ENCODE measurements at places on chromosomes 7 and 10. TPM values are rescaled to one million over a fixed set of nuclear protein-coding genes. Genes with fewer than 3 reads are reported as not detected.

Gene AFAP1L2
- total RNA-seq, result 13.9 TPM

Gene STEAP1
- 3.4 TPM for total RNA-seq

Gene PLEKHS1
- not detected for total RNA-seq

DNA sequence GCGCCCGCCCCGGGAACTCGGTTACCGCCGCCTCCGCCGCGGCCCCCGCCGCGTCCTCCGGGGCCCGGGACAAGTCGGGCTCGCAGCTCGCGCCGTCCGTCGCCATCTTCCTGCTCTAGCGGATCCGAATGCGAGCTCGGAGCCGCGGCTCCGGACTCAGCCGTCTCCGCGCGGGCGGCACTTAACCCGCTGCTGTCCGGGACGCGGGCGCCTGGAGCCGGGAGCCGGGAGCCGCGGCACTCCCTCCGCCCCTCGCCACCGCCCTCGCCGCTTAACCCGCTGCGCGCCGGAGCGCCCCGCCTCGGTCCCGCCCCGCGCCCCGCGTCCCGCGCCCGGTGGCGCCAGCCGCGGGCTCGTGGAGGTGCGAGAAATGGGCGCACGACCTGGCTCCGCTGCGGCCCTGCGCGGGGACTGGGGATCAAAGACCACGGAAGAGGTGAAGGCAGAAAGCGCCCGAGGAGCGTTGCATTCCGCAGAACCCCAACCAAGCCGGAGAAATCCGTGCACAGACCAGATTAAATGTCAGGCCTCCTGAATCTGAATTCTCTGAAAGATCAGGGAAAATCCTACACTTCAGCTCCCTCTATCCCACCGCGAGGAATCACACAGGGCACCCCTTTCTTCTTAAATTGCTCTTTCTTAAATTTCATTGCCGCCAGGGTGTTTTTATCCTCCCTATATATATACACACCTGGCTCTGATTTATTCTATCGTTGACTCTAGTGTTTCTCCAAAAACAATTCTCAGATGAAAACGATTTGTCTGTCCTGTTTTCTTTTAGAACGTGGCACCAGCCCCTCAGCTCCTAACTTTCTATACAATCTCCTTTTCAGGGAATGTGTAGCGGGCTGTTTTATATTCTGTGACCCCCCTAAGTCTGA, at the start of gene CTTNBP2:
Gene CTTNBP2 (minus strand): TSS at position 132 of the 881 bp plus-strand sequence. CDS start 26 bp downstream, at position 106.
- peak; percentile 53 for DNase-seq

DNA sequence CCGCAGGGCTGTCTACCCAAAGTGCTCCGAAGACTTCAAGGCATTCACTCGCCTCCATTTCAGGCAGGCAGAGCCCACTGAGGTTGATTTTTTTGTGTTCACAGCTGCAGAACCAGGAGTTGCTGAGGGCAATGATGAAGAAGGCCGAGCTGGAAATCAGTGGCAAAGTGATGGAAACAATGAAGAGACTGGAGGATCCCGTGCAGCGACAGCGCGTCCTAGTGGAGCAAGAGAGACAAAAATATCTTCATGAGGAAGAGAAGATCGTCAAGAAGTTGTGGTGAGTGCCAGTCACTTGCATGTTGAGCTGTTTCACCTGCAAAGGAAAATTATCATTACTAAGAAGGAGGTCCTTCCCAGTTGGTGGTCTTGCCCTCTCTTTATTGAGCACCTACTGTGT, 210.5 kb downstream of the ARHGAP21 start:
- DNase-seq, result peak; percentile 45

DNA sequence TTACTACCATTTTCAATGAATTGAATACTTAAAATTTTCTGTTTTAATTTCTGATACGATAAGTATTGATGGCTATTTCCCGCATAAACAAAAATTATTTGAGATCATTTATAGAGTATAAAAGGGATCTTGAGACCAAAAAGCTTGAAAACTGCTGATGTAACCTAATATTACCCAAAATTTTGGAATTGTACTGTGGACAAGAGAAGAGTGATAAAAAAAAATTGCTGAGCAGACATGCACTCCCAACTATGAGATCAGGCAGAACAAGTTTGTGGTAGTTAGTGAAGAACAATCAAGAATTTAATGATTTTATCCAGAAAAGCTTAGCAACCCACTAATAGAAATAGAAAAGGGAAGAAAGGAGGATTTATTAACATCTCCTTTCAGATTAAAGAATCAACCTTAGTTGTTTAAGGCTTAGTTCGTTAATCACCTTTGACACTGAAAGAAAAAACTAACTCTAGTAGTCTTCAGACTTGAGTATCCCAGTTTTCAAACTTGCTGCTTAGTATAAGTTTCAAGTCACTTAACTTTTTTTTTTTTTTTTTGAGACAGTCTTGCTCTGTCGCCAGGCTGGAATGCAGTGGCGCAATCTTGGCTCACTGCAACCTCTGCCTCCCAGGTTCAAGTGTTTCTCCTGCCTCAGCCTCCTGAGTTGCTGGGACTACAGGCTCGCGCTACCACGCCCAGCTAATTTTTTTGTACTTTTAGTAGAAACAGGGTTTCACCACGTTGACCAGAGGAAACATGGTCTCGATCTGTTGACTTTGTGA, 50.6 kb upstream of the ZC3HAV1 start:
- DNase-seq, result no peak

- DNase-seq, result peak; percentile 90
These were observed 66.4 kb downstream of the ST8SIA6 start for GRCh38 chr10:17387861-17388503.

DNA sequence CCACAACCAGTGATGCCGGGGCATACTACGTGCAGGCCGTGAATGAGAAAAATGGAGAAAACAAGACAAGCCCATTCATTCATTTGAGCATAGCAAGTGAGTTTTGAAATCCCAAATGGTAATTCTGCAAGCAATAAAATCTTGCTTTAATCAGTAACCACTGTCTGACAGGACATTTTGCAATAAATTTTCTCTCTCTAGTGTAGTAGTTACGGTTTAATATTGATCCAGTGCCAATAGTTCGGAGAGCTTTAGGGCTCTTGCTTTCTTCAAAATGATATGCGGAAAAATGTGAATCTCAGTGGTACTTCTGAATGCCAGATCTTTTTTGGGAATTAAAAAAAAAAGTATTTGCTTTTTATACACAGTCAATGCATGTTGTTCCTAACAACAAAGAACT, 520.4 kb downstream of the SDK1 start:
- DNase-seq, result no peak

Gene CLRN3
- 21.5 TPM for total RNA-seq

Gene OR2A5
- total RNA-seq, result not detected

DNA sequence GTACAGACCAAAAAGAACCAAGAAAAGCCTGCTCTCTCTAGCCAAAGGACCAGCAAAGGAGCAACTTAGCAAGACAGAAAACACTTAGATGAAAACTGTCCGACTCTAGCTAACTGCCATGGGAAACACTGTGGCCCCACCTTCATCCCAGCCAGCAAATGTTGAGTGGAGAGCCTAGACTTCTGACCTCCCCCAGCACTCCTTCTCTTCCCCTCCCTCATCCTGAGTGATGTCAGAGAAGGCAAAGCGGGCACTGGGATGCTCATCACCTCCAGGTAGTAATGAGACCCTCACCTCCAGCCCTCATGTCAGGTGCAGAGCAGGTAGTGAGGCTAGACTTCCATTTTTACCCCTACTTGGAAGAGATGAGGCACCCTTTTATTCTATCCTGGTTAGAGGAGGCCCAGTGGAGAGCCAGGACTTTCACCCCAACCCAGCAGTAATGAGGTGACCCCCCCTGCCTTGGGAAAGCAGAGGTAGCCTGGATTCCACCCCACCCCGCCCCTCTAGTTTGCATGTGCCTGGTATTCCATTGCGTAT, 16.9 kb downstream of the CUZD1 start:
- DNase-seq, result no peak

DNA sequence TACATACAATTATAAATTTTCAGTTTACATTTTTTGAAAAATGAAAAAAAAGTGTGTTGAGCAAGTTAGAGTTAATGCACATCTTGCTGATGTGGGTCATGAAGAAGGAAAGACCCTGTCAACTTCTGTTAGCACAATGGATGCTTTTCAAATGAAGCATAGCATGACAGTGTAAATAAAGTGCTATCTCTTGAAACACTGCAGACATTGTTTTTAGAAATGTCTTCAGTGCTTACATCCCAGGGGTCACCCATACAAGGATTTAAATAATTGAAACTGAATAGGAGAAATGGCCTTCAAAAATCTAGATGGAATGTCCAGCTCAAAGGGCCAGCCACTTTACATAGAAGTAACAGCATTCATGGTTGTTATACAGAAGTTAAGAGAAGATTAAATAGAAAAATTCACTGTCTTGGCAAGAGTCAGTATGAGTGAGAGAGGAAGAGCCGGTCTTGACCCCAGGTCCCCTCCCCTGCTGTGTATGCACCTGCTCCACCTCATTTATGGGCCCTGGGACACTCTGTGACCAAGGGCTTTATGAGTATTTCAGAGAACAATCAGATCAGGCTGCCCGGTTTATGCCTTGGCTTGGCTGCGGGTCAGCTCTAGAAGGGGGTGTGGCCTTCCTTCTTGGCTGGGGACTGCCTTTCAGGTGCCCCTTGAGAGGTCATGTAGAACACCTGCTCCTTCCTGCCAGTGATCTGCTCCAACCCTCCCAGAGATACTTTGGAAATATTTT, 237.7 kb upstream of the TMEM72 start:
- no peak for DNase-seq

GRCh38 chr7:129950191-129950932, 2.4 kb downstream of the UBE2H start:
- peak; percentile 40 for DNase-seq

- no peak for DNase-seq
These were observed 3.4 kb upstream of the SLC18A2 start for GRCh38 chr10:117237401-117237991.

DNA sequence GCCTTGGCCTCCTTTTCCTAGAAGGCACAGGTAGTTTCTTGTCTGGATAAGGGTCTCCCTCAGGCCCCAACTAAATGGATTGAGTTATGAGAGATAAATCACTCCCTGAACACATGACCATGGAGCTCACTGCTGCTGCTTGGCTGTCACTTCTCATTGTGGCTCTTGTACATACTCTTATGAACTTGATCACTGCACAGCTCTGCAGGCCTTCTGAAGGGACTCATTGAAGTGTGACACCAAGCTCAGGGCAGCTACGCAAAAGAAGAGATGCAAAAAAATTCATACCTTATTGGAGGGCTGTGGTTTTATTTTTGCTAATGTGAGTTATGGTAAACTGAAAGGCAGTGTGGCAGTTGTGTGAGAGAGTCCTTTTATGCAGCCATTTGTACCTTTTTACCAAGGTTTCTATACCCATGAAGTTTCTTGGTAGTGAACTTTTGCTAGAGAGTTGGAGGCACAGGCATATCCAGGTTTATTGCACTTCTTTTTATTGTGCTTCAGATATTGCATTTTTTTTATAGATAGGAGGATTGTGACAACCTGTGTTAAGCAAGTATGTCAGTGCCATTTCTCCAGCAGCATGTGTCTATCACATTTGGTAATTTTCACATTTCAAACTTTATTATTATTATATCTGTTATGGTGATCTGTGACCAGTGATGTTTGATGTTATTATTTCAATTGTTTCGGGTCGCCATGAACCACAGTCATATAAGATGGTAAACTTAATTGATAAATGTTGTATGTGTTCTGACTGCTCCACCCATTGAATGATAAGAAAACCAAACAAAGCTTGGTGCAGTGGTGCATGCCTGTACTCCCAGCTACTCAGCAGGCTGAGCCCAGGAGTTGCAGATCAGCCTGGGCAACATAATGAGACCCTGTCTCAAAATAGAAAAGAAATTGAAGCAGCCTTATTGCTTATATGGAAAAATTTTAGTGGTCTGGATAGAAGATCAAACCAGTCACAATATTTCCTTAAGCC, 100.6 kb downstream of the LRRC4 start:
- no peak for DNase-seq

DNA sequence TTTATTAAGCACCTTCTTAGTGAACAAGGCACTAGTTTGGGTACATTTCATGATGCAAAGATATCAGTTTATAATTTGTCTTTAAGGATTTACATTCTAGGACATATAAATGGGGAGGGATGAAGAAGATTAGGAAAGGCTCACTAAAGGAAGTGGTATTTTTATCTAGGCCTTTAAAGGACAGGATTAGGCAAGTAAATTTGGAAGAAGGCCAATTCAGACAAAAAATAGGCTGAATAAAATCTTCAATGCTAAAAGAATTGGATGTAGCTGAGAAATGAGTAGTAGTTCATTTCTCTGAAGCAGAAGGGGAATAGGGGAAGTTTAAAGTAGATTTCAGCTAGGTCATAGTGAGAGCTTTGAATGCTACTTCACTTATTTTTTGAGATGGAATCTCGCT, 4.8 kb upstream of the FAM24B start:
- no peak for DNase-seq

DNA sequence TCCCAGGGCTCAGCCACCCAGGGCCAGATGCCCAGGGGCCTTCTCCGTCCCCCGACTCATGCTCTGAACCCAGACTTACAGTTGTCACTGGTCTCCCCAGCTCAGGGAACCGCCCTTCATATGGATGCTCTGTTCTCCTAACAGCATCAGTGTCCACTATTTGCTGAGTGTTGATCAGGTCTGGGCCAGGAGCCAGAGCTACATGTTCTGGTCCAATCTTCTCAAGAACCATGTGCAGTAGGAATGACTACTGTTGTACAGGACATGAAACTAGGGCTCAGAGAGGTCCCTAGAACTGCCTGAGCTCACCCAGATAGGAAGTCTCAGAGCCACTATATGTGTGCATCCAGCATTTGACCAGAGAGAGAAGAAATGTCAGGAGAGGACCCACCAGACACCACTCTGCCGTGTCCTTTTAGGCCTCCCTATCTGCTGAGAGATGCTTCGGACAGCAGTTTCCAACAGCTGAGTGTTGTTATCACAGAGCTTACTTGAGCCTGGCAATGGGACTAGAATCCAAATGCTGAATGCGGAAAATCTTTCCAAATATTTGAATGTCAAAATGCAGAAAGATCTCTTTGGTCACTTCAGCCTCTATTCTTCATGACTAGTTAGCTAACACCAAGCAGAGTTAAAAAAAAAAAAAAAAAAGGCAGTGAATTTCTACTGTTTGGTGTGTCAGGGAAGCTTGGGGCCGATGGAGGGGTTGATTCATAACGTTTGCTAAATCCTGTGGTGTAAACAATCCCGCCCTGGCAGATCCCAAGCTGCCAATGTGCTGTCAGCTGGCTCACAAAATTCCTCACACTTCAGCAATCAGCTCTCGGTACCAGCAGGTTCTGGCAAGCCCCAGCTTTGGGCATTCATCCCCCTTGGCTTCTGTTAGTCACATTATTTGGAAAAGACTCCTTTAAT, 246.1 kb downstream of the TNS3 start:
- DNase-seq, result no peak

Gene CEP55
- 42.0 TPM for total RNA-seq

DNA sequence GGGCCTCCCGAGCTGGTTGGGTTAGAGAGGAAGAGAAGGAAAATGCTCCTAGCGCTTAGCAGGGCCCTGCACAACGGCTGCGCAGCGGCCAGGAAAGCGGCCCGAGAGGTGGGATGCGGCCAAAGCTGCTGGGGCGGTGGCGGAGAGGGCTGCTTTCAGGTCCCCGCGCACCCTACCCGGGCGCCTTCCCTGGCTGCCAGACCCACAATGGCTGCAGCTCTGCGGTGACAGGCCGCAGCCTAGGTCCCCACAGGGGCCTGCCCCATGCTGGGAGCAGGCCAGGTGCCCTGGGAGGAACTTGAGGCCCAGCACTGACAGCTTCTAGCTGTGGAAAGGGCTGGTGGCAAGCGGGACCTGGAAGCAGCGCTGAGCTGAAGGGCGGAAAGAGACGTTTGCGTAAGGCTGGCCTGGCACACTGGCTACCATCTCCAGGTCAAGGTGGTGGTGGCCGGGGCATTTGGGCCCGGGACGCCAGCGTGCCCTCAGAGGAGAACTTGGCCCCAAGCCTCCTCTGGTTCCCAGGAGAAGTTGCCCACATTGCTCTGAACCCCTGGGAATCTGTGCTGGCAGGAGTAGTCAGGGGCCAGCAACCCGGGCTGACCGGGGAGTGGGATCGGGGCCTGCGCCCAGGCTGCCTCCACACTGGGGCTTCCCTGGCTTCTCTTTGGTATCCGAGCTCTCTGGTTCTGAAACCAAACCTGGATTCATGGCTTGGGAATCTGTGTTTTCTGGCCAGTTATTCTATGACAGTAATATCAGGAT, 72.9 kb upstream of the ZNF804B start:
- no peak for DNase-seq

Data from HT-29 (cell line).